Activated CD8-positive, alpha-beta memory T cell treated with anti-CD3 and anti-CD28 coated beads, Interleukin-2, amount 10 ng/mL, durations not matched to agents 7 days and 5 days (primary cell): ENCODE measurements at places on chromosomes 6 and 20. TPM values are rescaled to one million over a fixed set of nuclear protein-coding genes. Genes with fewer than 3 reads are reported as not detected.

Gene SRMS
- total RNA-seq: not detected

Gene PSMB8
- 464 TPM for total RNA-seq

DNA sequence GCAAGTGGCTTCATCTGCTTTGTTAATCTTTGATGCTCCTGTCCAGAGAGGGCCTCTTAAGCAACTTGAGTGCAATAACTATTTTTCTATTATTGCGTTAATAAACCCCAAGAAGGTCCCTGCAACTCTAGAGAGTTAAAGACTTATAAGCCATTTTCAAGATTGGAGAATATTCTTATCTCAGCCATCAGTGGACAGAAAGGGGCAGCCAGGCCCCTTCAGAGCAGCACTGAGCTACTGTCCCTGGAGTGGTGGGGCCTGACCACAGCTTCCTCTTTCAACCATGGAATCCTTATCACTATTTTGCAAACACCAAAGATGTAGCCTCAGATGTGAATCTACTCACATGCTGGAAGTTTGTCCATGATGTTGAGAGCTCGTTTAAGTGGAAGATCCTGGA is 2.8 kb upstream of the MAS1L start:
- DNase-seq: no peak

Gene LHFPL5
- not detected for total RNA-seq

- peak; percentile 94 for DNase-seq
These were observed 108.2 kb downstream of the HFE start for GRCh38 chr6:26195376-26195923.

DNA sequence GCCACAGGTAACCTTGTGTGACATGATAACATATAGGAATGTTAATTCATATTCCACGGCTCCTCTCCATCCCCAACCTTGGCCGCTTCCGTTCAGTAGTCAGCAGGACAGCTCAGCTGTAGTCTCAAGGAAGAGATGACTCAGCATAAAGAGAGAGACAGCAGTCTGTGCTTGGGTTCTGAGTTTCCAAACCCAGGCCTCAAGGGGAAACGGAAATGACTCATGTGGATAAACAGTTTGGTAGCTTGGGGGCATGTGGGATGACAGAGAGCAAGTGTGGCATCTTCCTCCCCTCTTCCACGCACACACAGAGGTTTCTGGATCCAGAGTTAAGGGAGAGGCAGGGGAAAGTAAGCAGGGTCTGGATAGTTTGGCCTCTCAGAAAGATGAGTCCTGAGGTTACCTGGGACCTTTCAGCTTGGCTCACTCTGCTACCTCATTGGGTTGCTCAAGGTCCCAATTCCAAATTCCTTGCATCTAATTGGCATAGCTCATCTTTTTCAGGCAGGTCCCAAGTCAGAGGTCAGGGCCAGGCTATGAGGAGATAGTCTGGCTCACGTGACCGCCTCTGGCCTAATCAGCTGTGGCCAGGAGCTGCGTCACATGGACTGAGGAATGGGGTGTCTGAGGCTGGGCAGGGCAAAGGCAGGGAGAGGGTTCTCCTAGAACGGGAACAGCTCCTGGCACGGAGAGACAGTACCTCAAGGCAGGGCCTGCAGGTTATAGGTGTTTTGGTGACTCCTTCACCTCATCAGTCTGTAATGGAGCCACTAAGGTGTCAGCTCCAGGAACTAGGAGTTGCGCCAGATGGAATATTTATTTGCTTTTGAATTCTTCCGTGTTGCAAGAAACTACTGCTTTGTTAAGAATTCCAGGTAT is 36.5 kb upstream of the MLN start:
- peak; percentile 86 for DNase-seq
